ENCODE measurements at places on chromosomes 1 and 21.

- DNase-seq: no peak
Measured at GRCh38 chr1:166980383-166980782, 5.0 kb upstream of the ILDR2 start.

GRCh38 chr1:187621951-187622350 is 793.2 kb downstream of the PLA2G4A start:
- DNase-seq: no peak

DNA sequence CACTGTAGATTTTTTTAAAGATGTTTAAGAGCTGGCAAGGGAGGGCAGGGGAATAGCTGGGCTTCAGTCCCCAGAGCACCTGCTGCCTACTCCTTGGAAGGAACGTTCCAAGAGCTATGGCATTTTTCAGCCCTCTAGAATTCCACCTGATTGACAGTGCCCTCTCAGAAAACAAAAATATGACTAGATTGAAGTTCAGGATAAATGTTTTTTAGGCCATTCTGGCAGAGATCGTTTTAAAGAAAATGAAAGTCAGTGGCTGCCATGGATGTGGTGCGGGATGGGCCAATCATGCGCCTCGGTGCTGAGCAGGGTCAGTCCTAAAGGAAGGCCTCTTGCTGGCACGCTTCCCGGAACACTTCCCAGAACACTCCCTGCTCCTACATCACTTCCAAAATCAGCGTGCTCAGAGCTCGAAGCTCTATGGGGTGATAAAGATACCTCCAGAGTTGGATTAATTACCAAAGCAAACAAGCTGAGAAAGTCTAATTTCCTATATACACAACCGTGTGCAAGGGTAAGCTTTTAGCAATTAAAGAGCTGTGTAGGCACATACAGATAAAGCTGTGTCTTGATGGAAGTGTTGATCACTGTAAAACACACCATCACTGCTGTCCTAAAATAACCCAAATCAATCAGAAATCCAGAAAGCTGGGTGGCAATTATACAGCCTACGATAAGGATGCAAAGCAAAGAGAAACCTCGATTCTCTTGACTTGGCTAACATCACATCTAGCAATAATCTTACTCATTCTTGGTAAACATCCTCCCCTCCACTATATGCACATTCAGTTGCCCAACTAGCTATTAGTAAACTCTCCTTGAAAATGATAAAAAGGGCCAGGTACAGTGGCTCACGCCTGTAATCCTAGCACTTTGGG is 34.6 kb downstream of the TGFBR3 start:
- peak; percentile 39 for DNase-seq

GRCh38 chr1:64179588-64179987 is 23.8 kb upstream of the UBE2U start:
- no peak for DNase-seq

GRCh38 chr1:38533772-38534472 is 325.6 kb downstream of the RRAGC start:
- no peak for DNase-seq

DNA sequence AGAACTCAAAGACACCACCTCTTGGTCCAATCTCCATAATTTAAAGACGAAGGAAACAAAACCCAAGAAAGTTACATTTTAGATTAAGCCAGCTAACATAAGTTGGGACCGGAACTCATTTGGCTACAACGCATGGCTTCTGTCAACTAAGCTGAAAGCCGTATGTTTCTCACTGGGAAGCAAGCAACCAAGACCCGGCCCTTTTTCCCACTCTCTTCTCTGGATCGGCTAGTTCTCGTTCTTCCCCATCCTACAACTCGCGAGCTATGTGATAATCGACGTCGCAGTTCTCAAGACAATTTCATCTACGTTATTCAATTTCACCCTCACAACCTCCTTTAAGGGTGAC is 601 bp downstream of the CCT8 start:
- DNase-seq: no peak

DNA sequence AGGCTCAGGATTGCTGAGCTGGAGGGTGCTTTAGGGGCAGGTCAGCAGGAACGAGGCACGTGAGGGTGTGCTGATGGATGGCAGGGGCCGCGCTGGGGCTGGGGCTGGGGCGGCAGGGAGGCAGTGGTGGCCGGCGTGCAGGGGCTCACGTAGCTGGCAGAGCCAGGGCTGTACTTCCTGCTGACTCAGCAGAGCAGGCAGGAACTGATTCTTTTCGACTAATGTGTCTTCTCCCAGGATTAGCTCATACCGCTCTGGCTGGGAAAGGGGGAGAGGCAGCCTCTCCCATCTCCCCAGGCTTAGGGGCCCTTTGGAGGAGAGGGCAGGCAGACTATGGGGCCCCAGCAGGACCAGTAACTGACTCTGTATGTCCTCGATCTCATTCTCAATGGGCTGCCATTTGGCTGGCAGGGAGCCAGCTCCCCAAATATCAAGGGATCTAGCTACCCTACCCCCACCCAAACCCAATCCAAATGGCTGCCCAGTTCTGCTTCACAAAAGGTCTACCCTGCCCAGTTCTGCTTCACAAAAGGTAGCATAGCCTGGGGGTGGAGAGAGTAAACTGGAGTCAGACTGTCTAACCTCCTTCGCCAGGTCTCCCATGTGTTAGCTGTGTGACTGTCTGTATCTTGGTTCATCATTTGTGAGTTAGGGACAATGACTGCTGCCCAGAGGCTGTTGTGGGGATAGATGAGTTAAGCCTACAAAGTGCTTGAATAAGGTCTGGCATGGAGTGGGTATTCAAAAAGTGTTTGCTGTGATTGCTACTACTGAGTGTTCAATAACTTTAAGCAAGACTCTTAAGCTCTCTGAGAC is 100.1 kb upstream of the SLC2A1 start:
- DNase-seq: no peak

DNA sequence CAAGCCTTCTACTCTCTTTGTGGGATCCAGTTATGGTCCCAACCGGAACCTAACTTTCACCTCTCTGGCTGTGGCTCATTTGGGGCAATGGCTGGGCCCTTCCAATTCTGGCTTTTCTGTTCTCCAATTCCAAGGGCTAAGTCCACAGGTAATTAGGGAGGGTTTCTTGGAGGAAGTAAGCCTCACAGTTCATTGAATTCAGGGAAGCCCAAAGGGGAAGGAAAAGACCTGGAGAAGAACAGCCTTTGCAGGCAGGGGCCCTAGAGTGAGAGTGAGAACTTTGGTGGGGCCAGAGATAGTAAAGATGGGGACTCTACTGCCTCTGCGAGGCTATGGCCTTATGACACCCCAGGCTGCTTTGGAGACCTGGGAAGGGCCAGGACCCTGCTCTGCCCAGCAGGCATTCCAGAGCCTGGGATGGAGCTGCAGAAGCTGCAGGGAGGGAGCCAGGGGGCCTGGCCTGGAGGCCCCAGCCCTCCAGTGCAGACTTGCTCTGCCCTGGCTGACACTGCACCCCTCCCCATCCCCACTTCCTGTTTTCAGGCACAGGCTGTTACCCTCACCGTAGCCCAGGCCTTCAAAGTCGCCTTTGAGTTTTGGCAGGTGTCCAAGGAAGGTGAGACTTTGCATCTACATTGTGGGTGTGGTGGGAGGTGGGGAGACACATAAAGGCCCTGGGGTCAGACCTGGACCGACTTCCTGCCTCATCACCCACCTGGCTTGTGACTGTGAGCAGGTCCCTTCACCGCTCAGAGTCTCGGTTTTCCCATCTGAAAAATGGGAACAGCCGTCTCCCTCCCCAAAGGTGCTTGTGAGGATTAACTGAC is 18.9 kb downstream of the LDLRAP1 start:
- DNase-seq: no peak

DNA sequence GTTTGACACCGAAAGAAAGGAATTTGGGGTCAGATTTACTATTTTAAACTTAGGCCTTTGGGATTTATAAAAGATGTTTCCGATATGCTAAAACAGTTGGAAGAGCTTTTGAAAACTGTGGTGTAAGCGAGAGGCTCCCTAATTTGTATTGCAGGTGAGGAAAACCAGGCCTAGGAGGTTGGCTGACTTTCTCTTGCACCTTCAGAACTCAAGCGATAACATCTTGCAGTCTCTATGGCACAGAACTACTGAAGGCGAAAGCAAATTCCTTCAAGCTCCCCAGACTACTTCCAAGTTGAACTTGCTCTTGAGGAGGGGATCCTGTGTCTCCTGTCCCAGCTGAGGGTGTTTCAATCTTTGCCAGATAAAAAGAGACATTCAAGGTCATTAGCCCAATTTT is 685.7 kb downstream of the ADGRL2 start:
- DNase-seq: no peak

DNA sequence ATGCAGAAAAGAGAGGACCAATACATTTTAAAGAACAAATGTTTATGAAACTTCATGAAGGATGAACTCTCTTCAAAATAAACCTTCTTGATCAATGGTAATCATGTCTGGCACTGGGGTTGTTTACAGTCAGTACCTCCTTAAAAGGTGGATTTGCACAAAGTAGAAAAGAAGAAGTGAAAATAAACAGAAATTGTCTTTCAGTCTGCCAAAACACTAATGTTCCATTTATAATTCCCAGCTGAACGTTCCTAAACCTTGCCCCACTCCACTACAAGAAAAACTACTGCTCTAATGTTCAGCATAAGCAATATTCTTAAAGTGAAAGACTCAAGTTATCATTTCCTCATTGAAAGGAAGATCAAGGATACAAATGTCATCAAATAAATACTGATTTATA is 86.2 kb downstream of the EIF4G3 start:
- no peak for DNase-seq

Data from frontal cortex (tissue), 4 donors.